Muscle of leg (tissue), 16 donors: ENCODE measurements at places on chromosomes 1 and 21. TPM values are rescaled to one million over a fixed set of nuclear protein-coding genes. Genes with fewer than 3 reads are reported as not detected.

FALEC gene
- total RNA-seq, result 0.84 TPM

GRCh38 chr1:64686828-64687724 is 57.8 kb upstream of the RAVER2 start:
- H3K36me3 ChIP-seq, result peaks cover 19% of the 10 kb centered on the region
- H3K4me3 ChIP-seq, result no peak overlapping the region
- no peaks in the 10 kb centered on the region for H3K27me3 ChIP-seq
- no peaks in the 10 kb centered on the region for H3K4me1 ChIP-seq
- H3K27ac ChIP-seq, result no peak overlapping the region
- DNase-seq, result peak; percentile 61

DNA sequence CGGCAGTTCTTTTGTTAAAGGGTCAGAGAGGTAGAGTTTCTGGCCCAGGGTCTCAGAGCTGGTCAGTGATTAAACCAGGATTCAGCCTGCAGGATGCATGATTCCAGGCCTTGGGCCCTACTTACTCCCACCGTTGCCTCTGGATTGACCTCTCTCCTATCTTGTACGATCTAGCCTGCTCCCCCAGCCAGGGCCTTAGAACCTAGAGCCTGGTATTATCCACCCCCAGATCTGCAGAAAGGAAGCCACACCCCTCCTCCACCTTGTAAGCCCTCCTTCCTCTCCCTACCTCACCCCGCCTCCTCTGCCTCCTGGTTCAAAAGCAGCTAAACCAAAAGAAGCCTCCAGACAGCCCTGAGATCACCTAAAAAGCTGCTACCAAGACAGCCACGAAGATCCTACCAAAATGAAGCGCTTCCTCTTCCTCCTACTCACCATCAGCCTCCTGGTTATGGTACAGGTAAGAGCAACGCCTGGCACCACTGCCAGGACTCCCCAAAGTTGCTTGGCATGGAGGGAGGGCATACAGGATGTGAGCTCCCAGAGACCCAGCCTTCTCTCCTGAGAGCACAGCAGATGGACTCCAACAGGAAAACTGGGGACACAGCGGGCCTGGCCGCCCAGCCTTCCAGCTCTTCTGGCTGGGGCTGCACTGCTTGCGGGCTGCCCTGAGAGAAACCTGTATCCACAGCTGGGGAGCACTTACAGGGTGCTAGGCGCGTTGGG is at the start of gene CD52:
CD52 (plus strand) TSS at position 347 of the 726 bp plus-strand sequence; CDS start at position 407, 60 bp downstream.
- H3K4me1 ChIP-seq, result peaks cover 7% of the 10 kb centered on the region
- no peaks in the 10 kb centered on the region for H3K27me3 ChIP-seq
- no peak for DNase-seq
- H3K4me3 ChIP-seq, result peak within 1 kb of the TSS; percentile 8

DNA sequence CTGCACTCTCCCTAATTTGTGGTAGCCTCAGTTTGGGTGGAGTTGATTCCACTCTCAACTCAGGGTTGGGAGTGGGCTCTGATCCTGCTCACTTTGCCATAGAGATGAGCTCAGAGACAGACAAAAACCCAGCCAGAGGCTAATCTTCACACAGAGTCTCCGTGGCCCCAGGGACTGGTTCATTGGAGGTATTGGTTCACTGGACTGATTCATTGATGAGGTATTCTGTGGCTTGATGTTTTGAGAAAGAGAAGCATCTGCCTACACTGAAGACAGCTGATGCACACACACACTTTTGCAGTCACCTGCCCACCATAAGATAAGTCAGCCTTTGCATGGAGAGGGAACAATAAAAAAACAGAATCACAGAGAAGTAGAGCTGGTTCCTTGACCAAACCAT is 183.8 kb downstream of the AJAP1 start:
- no peak for DNase-seq
- H3K27ac ChIP-seq, result no peak overlapping the region
- H3K36me3 ChIP-seq, result no peaks in the 10 kb centered on the region
- H3K4me1 ChIP-seq, result no peaks in the 10 kb centered on the region
- H3K27me3 ChIP-seq, result peaks cover 2% of the 10 kb centered on the region

GRCh38 chr1:173414136-173414535 is 63.0 kb upstream of the PRDX6 start:
- H3K27me3 ChIP-seq, result no peaks in the 10 kb centered on the region
- peaks cover 11% of the 10 kb centered on the region for H3K4me1 ChIP-seq
- no peak overlapping the region for H3K4me3 ChIP-seq
- peaks cover 10% of the 10 kb centered on the region for H3K36me3 ChIP-seq
- H3K27ac ChIP-seq, result no peak overlapping the region

GRCh38 chr21:44329971-44330681 is 9.1 kb downstream of the CFAP410 start:
- no peak overlapping the region for H3K4me3 ChIP-seq
- no peak for DNase-seq
- H3K27ac ChIP-seq, result no peak overlapping the region
- H3K4me1 ChIP-seq, result peaks cover 12% of the 10 kb centered on the region
- no peaks in the 10 kb centered on the region for H3K27me3 ChIP-seq
- peaks cover 60% of the 10 kb centered on the region for H3K36me3 ChIP-seq

DNA sequence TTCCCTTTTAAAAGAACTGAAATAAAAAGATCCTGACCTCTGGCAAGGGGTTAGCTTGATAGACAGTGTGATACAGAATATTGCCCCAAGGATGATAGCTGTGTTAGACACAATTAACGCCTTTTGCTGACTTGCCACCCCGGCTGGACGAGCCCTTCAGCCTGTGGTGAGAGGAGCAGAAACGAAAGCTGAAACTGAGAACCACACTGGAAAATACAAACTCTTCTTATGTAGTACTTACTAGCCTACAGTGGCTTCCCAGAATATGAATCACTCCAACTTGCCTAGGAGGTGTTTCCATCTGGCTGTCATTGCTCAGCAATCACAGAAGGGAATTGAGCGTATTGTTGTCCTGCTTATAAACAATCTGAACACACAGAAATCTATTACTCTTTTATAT is 22.9 kb downstream of the SAMSN1 start:
- peak; percentile 51 for DNase-seq
- H3K4me1 ChIP-seq, result no peaks in the 10 kb centered on the region
- no peak overlapping the region for H3K27ac ChIP-seq
- H3K4me3 ChIP-seq, result no peak overlapping the region
- no peaks in the 10 kb centered on the region for H3K27me3 ChIP-seq

DNA sequence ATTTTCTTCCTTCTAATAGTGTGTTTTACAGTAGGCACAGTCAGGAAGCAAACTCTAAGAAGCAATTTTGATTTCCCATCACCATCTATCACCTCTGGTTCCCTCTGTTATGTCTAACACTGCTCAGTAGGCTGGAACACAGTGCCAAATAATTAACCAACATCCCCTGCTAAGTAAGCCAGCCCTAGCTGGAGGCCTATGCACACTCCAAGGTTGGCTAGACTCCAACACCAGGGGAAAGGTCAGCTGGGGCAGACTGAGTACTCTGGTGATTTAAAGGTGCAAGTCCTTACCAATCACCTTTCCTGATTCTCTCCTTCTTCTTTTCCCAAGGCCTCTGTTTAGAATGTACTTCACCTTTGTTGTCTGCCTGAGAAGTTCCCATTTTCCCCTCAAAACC is 46.5 kb upstream of the BEND5 start:
- no peaks in the 10 kb centered on the region for H3K36me3 ChIP-seq
- H3K4me1 ChIP-seq, result no peaks in the 10 kb centered on the region
- peaks cover 2% of the 10 kb centered on the region for H3K27me3 ChIP-seq

DNA sequence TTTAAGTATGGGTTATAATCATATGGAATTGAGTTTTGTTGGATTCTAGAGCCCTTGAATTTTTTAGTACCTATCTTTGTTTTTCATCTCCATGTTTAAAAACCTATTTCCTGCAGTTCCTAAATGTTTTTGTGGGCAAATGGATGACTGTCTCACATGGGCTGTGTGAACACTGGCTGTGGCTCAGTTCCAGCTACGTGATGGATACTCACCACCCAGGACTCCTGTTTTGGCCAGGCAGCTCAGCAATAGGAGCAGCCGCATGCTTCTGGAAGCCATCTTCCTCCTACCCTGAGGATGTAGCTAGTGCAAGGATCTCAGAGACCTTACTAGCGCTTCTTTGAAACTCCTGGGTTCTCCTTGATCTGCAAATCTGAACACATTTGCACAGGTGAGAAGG is 2.8 kb downstream of the REG4 start:
- no peak for DNase-seq
- peaks cover 4% of the 10 kb centered on the region for H3K27me3 ChIP-seq
- no peaks in the 10 kb centered on the region for H3K36me3 ChIP-seq
- no peaks in the 10 kb centered on the region for H3K4me1 ChIP-seq
- no peak overlapping the region for H3K27ac ChIP-seq

DNA sequence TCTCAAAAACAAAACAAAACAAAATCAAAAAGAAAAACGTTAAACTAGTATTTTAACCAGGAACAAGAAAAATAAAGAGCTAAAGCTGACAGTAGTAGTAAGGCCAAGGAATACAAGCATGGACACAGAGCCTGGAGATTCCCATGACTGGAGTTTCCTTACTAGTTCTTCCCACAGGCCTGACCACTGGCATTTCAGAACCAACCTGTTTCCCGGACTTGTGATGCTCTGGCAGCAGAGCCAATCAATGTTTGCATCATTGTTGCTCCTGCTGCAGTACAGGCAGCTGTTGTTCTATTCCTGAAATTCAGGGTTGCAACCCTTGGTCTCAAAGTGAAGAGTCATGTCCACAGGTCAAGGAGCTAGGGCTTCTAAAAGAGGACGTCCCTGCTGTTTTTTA is 111.3 kb upstream of the WARS2 start:
- no peak overlapping the region for H3K4me3 ChIP-seq
- H3K27me3 ChIP-seq, result no peaks in the 10 kb centered on the region
- H3K36me3 ChIP-seq, result no peaks in the 10 kb centered on the region
- no peaks in the 10 kb centered on the region for H3K4me1 ChIP-seq
- no peak overlapping the region for H3K27ac ChIP-seq

GRCh38 chr1:165112260-165112659 is 244.3 kb downstream of the LMX1A start:
- H3K36me3 ChIP-seq, result no peaks in the 10 kb centered on the region
- no peak overlapping the region for H3K27ac ChIP-seq
- no peak overlapping the region for H3K4me3 ChIP-seq

DNA sequence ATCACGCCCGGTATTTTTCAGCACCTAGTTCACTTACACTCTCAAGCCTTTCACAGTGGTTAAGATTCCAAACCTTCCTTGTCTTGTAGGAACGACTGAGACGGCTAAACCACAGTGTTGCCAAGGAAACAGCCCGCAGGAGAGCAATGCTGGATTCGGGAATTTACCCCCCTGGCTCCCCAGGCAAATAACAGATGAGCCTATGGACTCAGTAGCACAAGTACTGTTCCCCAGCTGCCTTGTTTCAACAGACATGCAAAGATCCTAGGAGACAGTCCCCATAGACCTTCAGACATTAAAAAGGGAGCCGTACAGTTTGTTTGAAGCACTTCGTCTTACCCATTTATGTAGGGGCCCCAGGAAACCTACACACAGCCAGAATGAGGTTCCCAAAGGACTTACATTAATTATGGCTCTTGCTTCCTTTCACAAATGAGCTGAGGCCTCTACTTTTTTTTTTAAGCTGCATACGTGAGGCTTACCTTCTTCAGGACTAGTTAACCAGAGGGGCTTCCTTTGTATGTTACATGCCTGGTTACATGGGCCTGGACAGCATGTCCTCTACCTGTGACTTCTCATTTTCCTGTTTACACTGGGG is 2.7 kb downstream of the SNAPIN start:
- H3K36me3 ChIP-seq, result peaks cover 50% of the 10 kb centered on the region
- H3K27ac ChIP-seq, result no peak overlapping the region
- H3K27me3 ChIP-seq, result no peaks in the 10 kb centered on the region
- no peak for DNase-seq
- peaks cover 12% of the 10 kb centered on the region for H3K4me1 ChIP-seq

DNA sequence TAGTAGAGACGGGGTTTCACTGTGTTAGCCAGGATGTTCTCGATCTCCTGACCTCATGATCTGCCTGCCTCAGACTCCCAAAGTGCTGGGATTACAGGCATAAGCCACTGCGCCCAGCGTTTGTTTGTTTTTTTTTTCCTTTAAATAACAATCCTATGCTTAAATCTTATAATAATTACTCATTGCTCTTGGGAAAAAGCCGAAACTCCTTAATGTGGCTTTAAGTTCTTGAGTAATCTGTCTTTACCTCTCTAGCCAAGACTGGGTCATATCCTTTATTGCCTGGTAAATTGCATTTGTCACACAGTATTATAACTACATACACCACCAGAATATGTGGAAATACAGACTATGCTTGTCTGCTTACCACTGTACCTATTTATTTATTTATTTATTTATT is 97.1 kb downstream of the MACF1 start:
- H3K4me3 ChIP-seq, result no peak overlapping the region
- H3K4me1 ChIP-seq, result no peaks in the 10 kb centered on the region

DNA sequence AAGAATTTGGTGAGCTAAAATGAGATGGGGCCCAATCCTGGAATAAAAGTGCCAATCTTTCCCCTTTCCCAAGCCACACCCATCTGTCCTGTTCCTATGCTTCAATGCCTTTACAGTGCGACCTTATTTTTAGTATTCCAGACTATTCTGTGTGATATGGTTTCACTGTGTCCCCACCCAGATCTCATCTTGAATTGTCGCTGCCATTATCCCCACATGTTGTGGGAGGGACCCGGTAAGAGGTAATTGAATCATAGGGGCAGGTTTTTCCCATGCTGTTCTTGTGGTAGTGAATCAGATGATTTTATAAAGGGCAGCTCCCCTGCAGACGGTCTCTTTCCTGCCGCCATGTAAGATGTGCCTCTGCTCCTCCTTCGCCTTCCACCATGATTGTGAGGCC is 129.3 kb upstream of the KIF26B start:
- no peaks in the 10 kb centered on the region for H3K27me3 ChIP-seq
- H3K4me1 ChIP-seq, result no peaks in the 10 kb centered on the region
- peaks cover 8% of the 10 kb centered on the region for H3K36me3 ChIP-seq
- DNase-seq, result no peak

PLA2G4A gene
- total RNA-seq, result 7.1 TPM

- no peaks in the 10 kb centered on the region for H3K36me3 ChIP-seq
- H3K4me3 ChIP-seq, result no peak overlapping the region
- H3K27me3 ChIP-seq, result no peaks in the 10 kb centered on the region
- DNase-seq, result peak; percentile 78
- no peak overlapping the region for H3K27ac ChIP-seq
Measured at GRCh38 chr1:81670286-81670685, 130.4 kb upstream of the ADGRL2 start.

CD48 gene
- 1.2 TPM for total RNA-seq

CELSR2 gene
- 1.2 TPM for total RNA-seq

DNA sequence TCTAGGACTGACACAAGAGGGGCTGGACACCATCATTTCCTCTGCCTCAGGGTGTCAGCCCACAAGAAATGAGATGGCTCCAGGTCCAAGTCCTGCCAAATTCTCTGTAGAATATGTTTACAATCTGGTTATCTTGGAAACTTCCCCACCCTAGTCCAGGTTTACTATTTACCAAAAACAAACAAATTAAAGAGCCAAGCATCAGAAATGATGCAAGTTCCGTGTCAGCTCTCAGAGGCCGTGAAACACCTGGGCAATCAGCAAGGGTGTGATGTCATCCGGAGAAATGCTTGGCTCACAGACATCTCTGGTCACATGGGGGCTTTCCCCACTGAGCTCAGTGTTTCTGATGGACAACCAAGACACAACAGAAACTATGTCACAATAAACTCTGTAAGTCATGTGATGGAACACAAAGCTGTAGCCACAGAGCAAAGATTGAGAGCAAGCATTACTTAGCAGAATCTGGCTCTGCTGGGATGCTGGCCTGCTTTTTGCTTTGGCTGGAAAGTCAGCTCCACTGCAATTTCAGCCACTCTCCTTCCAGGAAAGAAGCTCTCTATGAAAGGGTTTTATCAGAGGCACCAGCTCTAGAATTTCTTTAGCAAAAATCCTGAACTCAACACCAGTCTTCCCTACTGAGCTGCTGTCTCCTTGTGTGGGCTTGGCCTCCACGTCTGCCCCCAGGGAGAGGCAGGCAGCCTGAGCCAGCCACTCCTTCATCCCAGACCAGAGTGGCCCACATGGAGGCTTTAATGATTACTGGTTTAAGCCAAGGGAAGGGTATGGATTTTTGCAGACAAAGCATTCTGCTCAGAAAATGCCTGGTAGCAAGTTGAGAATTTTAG is 55.9 kb downstream of the NENF start:
- peak; percentile 94 for DNase-seq
- peaks cover 2% of the 10 kb centered on the region for H3K27me3 ChIP-seq
- peak overlapping the region; percentile 83 for H3K27ac ChIP-seq
- peaks cover 13% of the 10 kb centered on the region for H3K4me1 ChIP-seq

KIRREL1 gene
- total RNA-seq, result 26.2 TPM
